ENCODE measurements at places on chromosomes 7 and 10. TPM values are rescaled to one million over a fixed set of nuclear protein-coding genes. Genes with fewer than 3 reads are reported as not detected.
A peak's percentile ranks its signal among the peaks of the same experiment; 100 is the strongest.

ZNF25 gene
- total RNA-seq = 3.9 TPM

GRCh38 chr10:49616421-49617101, 2.7 kb downstream of the CHAT start:
- H3K36me3 ChIP-seq = no peaks in the 10 kb centered on the region
- H3K4me1 ChIP-seq = no peaks in the 10 kb centered on the region
- H3K27me3 ChIP-seq = peaks cover 10% of the 10 kb centered on the region
- no peak overlapping the region for H3K4me3 ChIP-seq

GRCh38 chr7:6227294-6227846, 45.1 kb downstream of the CYTH3 start:
- no peaks in the 10 kb centered on the region for H3K36me3 ChIP-seq
- no peaks in the 10 kb centered on the region for H3K27me3 ChIP-seq
- no peaks in the 10 kb centered on the region for H3K4me1 ChIP-seq
- DNase-seq = no peak
- no peak overlapping the region for H3K27ac ChIP-seq

GRCh38 chr7:38177621-38178003, 433 bp upstream of the STARD3NL start:
- H3K36me3 ChIP-seq = no peaks in the 10 kb centered on the region
- H3K4me1 ChIP-seq = peaks cover 7% of the 10 kb centered on the region
- H3K4me3 ChIP-seq = peak overlapping the region; percentile 72
- no peak for DNase-seq
- H3K27me3 ChIP-seq = no peaks in the 10 kb centered on the region

GRCh38 chr7:48096273-48096672, 7.2 kb downstream of the UPP1 start:
- H3K4me1 ChIP-seq = no peaks in the 10 kb centered on the region
- no peak overlapping the region for H3K4me3 ChIP-seq
- no peak for DNase-seq
- H3K27me3 ChIP-seq = no peaks in the 10 kb centered on the region
- H3K36me3 ChIP-seq = no peaks in the 10 kb centered on the region

DNA sequence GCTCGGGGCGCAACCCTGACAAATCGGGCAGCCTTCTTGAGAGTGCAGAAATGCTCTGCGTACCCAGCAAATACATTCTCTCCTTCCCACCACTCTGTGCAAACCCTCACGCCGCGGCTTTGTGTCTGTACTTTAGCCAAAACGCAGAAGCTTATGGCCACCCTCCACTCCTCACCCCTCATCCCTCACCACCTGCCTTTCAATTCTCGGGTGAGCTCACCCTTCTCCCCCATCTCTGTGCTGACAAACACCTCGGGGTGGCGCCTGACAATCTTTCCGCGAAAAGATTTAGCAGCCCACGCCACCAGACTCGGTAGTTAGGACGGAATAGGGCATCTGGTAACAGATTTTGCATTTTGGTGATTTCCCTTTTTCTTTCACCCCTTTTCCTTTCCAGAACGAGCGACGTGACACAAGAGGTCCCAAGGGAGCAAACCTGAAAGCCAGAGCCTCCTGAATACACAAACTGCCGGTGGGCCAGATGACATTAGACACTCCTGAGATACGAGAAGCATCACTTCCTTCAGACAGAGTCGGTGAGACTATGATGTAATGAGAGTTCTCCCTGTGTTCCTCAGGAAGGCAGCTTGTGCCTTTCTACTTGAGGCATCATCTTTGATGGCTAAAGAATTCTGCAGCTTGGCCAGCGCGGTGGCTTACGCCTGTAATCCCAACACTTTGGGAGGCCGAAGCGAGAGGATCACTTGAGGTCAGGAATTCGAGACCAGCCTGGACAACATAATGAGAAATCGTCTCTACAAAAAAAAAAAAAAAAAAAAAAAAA, 671 bp upstream of the ATAD1 start:
- DNase-seq = peak; percentile 32
- no peaks in the 10 kb centered on the region for H3K27me3 ChIP-seq
- peak overlapping the region; percentile 77 for H3K4me3 ChIP-seq
- H3K27ac ChIP-seq = peak overlapping the region; percentile 84
- H3K4me1 ChIP-seq = peaks cover 30% of the 10 kb centered on the region

GRCh38 chr10:56823849-56824248, 462.8 kb upstream of the ZWINT start:
- H3K27ac ChIP-seq = no peak overlapping the region
- no peaks in the 10 kb centered on the region for H3K27me3 ChIP-seq
- no peaks in the 10 kb centered on the region for H3K4me1 ChIP-seq
- no peak for DNase-seq
- no peak overlapping the region for H3K4me3 ChIP-seq

DNA sequence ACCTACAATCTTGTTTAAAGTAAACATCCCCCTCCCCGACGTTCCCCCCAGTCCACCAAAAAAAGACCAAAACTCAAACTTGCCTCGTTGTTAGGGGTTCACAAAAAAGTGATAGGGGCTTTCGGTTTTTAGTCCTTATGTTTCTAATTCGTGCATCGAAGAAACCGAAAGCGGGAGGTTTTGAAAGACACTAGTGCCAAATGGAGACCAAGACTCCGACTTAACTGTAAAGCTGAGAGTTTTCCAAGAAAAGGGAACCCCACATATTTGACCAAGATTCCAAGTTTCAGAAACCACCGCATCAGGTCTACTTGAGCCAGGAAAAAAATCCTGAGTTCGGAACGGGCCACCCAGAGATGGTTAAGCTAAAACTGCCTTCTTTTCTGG, 534 bp downstream of the PSMA2 start:
- peaks cover 5% of the 10 kb centered on the region for H3K36me3 ChIP-seq
- no peak for DNase-seq
- H3K27ac ChIP-seq = peak overlapping the region; percentile 78
- peaks cover 6% of the 10 kb centered on the region for H3K4me1 ChIP-seq
- H3K4me3 ChIP-seq = peak overlapping the region; percentile 65

DNA sequence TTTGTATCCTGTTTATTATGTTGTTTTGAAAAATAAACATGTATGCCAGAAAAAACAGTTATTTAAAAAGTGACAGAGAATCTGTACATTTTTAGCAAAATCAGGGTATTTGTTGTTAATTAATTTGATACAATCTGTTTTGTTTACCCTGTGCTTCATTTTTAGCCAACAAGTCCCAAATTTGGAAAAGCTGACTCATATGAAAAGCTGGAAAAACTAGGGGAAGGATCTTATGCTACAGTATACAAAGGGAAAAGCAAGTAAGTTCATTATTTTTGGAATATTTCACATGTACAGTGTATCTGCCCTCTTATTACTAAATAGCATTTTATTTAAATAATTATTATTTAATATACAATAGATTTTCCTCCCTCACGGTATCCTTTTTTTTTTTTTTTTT, 151.4 kb downstream of the CDK14 start:
- DNase-seq = no peak
- no peaks in the 10 kb centered on the region for H3K4me1 ChIP-seq
- H3K27ac ChIP-seq = no peak overlapping the region

DNA sequence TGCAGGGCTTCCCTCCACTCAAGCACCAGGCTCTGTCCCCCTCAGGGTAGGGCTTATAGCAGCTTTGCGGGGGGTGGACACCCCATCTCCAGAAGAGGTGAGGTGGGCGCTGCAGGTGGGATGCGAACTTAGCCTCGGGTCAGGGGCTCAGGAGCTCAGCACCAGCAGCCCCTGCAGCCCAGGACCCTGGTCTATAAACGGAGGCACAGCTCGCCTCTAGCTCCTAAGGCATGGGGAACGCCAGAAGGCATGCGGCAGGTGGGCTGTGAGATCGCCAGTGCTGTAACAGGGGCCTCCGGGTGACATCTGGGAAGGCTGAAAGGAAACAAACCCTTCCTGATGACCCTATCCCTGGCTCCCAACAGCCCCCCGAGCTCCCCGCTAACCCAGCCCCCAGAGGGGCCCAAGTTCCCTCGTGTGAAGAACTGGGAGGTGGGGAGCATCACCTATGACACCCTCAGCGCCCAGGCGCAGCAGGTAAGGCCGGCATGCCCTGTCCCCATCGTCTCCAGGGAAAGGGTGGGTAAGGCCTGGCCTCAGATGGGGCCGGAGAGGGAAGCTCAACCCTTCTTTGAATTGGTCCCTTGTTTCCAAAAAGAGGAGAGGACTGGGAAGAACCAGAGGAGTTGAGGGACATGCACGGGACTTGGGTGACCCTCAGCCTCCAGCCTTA, 4.2 kb downstream of the NOS3 start:
- no peak overlapping the region for H3K27ac ChIP-seq
- no peaks in the 10 kb centered on the region for H3K36me3 ChIP-seq
- H3K27me3 ChIP-seq = no peaks in the 10 kb centered on the region
- H3K4me3 ChIP-seq = no peak overlapping the region

GRCh38 chr10:67477868-67478267, 218.1 kb downstream of the CTNNA3 start:
- H3K36me3 ChIP-seq = no peaks in the 10 kb centered on the region
- no peak overlapping the region for H3K27ac ChIP-seq
- H3K4me3 ChIP-seq = no peak overlapping the region
- peaks cover 11% of the 10 kb centered on the region for H3K4me1 ChIP-seq
- no peak for DNase-seq
- H3K27me3 ChIP-seq = no peaks in the 10 kb centered on the region

GRCh38 chr7:70446448-70447143, 685.3 kb upstream of the GALNT17 start:
- H3K36me3 ChIP-seq = no peaks in the 10 kb centered on the region
- no peak overlapping the region for H3K27ac ChIP-seq
- no peaks in the 10 kb centered on the region for H3K27me3 ChIP-seq
- no peak for DNase-seq

CXCL12 gene
- total RNA-seq = 97.6 TPM

DNA sequence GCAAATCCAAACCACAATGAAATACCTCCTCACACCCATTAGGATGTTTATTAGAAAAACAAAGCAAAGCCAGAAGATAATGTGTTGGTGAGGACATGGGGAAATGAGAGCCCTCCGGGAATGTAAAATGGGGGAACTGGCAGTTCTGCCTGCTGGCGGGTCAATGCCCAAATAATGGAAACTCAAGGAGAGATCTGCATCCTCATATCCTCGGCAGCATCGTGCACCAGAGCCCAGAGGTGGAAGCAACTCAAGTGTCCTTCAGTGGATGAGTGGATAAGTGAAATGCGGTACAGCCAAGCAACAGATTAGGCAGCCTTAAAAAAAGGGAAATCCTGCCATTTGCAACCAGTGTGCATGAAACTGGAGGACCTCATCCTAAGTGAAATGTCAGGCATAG, 325.2 kb downstream of the WDR37 start:
- DNase-seq = no peak
- no peak overlapping the region for H3K4me3 ChIP-seq
- H3K4me1 ChIP-seq = no peaks in the 10 kb centered on the region
- H3K36me3 ChIP-seq = no peaks in the 10 kb centered on the region
- H3K27me3 ChIP-seq = no peaks in the 10 kb centered on the region
- no peak overlapping the region for H3K27ac ChIP-seq

DNA sequence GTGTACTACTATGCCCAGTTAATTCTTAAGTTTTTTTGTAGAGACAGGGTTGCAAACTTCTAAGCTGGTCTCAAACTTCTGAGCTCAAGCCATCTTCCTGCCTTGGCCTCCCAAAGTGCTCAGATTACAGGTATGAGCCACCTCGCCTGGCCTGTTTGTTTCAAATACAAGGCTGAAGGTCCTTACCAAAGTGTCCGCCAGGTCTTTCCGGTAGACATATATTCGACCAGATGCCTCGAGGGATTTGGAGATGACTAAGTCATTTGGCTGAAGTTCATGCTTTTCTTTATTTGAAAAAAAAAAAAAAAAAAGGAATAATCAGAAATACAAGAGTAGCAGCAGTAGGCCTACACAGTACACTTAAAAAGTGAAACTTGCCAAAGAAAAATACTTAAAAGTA, 204.5 kb upstream of the CDCA7L start:
- DNase-seq = no peak
- H3K4me1 ChIP-seq = peaks cover 6% of the 10 kb centered on the region
- H3K27ac ChIP-seq = no peak overlapping the region

IQUB gene
- total RNA-seq = 0.41 TPM

GRCh38 chr7:140242057-140243031, 65.6 kb upstream of the KDM7A start:
- H3K27me3 ChIP-seq = no peaks in the 10 kb centered on the region
- no peak overlapping the region for H3K27ac ChIP-seq
- no peak overlapping the region for H3K4me3 ChIP-seq

PTPRZ1 gene
- total RNA-seq = 1.3 TPM

DNA sequence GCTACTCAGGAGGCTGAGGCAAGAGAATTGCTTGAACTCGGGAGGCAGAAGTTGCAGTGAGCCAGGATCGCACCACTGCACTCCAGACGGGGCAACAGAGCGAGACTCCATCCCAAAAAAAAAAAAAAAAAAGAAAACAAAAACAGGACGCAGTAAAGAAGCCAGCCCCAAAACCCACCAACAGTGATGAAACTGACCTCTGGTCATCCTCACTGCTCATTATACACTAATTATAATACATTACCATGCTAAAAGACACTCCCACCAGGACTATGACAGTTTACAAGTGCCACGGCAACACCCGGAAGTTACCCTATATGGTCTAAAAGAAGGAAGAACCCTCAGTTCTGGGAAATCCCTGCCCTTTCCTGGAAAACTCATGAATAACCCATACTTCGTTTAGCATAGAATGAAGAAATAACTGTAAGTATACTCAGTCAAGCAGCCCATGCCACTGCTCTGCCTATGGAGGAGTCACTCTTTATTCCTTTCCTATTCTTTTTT, 40.0 kb upstream of the EIF4H start:
- DNase-seq = no peak
- H3K27ac ChIP-seq = no peak overlapping the region
- H3K4me3 ChIP-seq = no peak overlapping the region
- H3K36me3 ChIP-seq = no peaks in the 10 kb centered on the region

DNA sequence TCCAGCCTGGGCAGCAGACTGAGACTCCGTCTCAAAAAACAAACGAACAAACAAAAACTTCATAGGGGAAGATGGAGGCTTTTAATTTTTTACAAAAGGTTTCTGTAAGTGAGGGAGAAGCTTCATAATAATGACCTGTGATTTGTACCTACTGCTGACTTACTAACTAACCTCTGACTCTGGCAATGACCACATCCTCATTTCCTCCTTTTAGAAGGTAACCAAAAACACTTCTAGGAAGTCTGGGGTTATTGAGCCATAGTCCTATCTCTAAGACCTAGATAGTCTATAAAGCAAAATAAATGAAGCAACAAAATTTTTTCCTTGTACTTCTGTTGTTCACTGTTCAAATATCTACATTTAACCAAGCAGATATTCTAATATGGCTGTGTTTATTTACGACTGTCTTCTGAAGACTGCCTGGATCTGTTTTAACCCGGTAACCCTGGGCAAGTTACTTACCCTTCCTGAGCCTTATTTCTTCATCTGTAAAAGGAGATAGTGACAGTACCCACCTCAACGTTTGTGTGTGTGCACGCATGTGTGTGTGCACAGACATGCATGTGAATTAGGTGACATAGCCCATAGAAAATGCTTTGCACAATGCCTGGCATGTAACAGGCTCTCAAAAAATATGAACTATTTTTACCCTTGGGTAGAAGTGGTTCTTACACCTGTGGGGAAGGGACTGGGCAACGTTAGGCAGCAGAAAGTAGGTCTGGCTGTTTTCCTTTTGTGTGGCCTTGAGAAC, 30.8 kb upstream of the SMNDC1 start:
- H3K27ac ChIP-seq = no peak overlapping the region
- no peak for DNase-seq
- H3K36me3 ChIP-seq = no peaks in the 10 kb centered on the region
- H3K4me3 ChIP-seq = no peak overlapping the region
- no peaks in the 10 kb centered on the region for H3K4me1 ChIP-seq
